ENCODE measurements at places on chromosomes 12 and 14.

GRCh38 chr12:79737875-79738718 lies 47.3 kb upstream of the PAWR start:
- DNase-seq, result no peak

- DNase-seq, result no peak
Measured at GRCh38 chr14:105335735-105336476, 21.4 kb downstream of the PACS2 start.

DNA sequence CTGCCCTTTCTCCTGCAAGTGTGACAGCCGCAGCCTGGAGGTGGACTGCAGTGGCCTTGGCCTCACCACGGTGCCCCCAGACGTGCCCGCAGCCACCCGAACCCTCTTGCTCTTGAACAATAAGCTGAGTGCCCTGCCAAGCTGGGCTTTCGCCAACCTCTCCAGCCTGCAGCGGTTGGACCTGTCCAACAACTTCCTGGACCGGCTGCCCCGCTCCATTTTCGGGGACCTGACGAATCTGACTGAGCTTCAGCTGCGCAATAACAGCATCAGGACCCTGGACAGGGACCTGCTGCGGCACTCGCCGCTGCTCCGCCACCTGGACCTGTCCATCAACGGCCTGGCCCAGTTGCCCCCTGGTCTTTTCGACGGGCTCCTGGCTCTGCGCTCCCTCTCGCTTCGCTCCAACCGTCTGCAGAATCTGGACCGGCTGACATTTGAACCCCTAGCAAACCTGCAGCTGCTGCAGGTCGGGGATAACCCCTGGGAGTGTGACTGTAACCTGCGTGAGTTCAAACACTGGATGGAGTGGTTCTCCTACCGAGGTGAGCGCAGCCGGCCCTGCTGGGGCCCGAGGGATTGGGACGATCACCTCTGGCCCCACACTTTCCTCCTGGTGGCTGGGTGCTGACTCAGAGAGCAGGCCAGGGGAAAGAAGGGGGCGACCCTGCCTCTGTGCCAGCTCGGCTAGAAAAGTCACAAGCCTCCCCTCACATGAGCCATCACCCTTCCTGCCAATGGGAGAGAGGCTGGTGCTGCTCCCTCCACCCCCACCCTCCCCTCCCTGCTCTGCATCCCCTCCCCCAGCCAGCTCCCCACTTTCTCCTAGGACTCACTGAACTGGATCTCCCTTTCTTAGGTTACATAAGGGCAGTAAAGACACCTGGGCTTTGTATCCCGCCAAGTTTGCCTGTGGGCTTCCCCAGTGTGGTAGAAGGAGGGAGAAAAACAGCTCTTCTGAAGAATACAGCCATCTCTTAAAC lies 10.9 kb downstream of the LRTM2 start:
- no peak for DNase-seq

- no peak for DNase-seq
Measured at GRCh38 chr12:14880890-14881453, 4.7 kb downstream of the MGP start.

DNA sequence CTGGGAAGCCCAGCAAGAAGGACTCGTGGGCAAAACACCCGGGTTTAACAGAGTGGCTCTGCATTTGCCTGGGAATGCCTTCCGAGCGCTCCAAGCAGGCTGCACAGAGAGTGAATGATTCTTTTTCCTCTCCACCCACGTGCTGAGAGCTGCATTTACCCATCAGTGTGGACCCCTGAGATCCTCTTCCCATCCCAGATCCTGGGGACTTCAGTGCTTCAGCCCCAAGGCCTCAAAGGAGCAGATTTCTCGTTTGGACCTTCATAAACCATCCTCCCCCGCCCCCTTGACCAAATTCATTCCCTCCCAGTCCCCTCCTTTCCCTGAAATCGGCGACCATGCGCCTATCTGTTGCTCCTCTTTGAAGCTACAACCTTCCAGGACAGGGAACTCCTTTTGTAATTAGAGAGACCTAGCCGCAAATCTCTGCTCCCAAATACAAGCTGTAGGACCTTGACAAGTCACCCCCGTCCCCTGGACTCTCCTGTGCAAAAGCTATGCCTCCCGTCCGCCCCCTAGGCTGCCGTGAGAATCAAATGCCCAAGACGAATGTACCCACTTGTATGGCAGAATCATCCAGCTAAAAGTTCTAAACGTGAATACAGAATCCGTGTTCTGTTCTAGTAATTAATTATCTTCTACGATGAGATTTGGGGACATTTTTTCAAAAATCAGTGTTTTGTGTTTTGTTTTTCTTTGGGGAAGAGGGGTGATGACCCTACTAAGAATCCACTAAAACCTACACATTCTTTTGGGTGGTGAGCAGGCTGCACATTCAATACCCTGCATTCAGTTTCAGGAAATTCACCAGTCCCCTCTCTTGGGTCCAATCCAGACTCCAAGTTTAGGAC lies 8.8 kb downstream of the TBX5 start:
- DNase-seq, result no peak

GRCh38 chr12:32146074-32146873 lies 39.6 kb downstream of the BICD1 start:
- DNase-seq, result no peak

DNA sequence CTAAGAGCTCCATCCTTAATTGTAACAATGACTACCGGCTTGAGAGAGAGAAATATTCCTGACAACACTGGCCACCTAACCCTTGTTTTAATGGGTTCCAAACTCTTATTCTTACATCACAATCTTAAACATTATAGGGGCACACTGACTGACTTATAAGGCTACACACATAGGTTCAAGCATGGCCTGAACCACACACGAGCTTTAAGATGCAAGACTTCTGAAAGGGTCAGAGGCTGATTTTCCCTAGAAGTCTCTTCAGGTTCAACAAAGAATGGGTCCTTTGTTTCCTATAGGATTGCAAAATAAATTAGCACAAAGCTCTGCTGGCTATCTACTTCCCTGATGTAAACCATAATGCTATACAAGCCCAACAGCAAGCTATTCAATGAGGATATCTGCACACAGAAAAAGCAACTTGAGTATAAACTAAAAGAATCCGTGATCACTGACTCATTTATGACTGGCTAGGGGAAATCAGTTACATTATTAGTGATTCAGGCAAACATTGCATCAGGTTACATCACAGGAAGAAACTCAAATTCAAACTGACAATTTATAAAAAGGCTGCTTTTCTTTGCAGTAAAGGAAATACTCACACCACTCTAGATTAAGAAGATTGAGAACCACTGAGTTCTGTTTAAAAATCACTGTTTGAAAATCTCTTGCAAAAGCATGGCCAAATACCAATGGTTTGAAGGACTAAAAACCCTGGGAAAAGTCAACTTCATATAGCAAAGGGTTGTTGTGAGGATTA lies 8.5 kb downstream of the BTG1 start:
- DNase-seq, result no peak

DNA sequence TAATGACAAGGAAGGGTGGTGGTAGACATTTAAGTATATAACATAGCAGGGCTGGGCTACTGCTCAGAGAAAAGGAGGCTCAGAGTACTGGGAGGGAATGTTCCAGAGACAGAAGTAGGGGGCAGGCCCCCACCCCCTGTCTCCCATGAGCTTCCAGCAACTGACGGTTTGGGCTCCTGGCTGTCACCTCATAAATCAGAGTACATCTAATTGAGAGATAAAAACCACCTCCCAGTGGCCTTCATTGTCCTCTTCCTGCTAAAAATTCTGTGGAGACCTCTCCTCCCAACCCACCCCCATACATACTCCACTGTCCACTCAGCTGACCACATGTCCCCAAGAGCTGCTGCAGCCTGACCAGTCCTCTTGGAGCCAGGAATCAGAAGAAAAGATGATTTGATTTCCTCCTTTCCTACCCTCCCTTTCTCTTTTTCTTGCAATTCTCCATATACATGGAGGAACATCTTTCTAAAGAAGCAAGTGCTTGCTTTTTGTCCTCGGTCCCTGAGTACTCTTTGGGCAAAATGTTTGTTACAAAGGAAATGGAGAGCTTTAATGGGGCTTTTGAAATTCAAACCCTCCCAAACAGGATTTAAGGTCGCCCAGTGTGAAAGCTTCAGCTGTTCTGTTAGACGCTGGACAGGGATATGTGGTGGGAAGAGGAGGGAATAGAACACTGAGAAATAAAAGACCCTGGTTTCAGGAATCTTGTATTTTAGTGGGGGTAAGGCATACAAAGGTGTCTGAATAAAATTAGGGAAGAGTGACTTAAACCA lies 16.4 kb upstream of the KCNA5 start:
- no peak for DNase-seq

DNA sequence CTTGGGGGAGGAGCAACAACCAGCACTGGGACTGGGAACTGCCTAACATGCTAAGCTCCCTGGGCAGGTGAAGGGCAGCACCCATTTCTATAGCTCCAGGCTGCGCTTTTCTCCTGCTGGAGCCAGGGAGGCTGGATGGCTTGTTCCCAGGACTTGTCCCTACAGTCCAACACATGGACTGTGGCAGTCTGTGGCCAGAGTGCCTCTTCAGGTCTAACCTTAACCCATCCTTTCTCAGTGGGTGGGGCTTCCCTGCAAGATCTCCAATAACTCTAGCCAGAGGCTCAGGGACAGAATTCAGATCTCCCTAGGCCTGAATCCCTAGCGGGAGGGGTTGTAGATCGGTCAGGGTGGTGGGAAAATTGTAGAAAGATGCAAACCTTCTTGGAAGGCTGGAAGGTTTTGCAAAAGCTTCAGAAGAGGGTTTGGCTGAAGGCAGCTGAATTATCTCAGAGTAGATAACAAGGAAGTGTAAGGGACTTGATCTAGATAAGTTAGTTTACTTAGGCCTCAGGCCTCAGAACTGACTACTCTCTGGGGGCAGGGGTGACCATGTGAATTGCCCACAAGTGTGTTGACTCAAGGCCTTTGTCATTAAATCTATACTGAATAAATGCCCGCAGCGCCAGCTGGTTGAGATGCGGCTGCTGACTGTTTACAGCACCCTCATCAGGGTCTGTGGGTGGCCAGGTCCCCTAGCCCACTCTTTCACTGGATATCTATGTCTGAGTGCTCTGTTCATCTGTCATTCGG lies 60.7 kb downstream of the SSPN start:
- no peak for DNase-seq

- DNase-seq, result no peak
Measured at GRCh38 chr12:119258149-119258548, 76.4 kb upstream of the CCDC60 start.

GRCh38 chr14:63418020-63418419 lies 99.3 kb upstream of the GPHB5 start:
- no peak for DNase-seq
